ENCODE measurements at places on chromosomes 2 and 18. TPM values are rescaled to one million over a fixed set of nuclear protein-coding genes. Genes with fewer than 3 reads are reported as not detected.

- H3K4me1 ChIP-seq = no peaks in the 10 kb centered on the region
- H3K27ac ChIP-seq = no peak overlapping the region
- no peak for DNase-seq
- no peaks in the 10 kb centered on the region for H3K36me3 ChIP-seq
These were observed 246.4 kb downstream of the KLHL29 start for GRCh38 chr2:23631389-23631788.

DNA sequence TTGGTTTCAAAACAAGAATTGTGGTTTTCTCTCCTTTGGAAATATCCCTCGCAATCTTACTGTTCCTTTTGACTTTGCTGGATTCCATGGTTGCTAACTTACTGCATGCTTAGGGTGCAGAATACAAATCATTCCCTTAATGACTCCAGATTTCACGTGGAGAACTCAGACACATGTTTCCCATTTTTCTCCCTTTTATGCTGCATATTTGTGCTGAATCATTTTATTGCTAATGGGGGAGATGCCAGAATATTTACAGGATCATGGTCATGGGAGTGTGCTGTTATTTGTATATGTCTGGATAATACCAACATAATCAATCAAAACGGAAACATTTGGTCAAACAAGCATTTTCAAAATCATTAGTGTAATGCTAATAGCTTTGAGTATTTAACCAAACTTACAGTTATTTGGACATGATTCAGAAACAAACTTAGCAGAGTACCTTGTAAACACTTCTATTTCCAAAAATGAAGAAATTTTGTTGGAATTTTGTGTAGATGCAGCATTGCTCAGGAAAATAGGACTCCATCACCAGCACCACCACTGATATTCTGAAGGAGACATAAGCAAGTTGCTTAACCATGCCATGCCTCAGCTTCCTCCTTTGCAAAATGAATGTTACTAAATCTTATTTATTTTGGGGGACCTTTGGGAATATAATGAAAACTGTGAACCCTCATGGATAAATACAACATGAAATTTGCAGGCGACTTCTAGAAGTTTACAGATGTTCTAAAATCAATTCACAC is 122.5 kb upstream of the RND3 start:
- H3K4me3 ChIP-seq = no peak overlapping the region
- H3K27me3 ChIP-seq = no peaks in the 10 kb centered on the region
- H3K27ac ChIP-seq = peak overlapping the region; percentile 7
- H3K4me1 ChIP-seq = peaks cover 29% of the 10 kb centered on the region
- no peaks in the 10 kb centered on the region for H3K36me3 ChIP-seq

DNA sequence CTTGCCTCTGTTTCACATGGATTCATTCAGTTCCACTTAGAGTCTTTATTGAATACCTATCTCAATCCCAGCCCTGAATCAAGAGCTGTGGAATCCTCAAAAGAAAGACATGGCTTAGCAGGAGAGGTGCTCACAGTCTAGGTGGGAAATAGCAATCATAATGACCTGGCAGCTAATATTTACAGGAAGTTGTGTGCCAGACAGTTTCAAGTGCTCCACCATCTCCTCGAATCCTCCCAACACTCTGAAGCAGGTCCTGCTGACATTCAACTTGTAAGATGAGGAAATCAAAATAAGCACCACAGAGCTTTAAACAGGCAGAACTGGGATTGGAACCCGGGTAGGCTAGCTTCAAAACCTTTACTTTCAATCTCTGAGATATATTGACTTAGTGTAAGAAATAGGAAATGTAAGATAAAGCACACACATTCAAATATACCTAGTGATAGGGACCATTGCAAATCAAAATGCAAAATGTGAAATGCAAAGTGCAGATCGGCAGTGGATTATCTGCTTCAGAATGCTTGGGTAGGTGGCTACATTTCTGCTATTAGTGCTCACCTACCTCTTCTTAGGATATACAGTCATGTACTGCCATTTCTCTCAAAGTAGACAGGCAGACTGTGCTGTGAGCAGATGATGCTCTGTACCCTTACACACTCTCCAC is 182.0 kb downstream of the PRKCE start:
- no peak overlapping the region for H3K27ac ChIP-seq
- no peaks in the 10 kb centered on the region for H3K4me1 ChIP-seq
- no peak for DNase-seq
- no peak overlapping the region for H3K4me3 ChIP-seq

GRCh38 chr18:49931760-49932159 is 118.4 kb upstream of the ACAA2 start:
- no peaks in the 10 kb centered on the region for H3K4me1 ChIP-seq
- H3K4me3 ChIP-seq = no peak overlapping the region
- no peak for DNase-seq
- no peaks in the 10 kb centered on the region for H3K36me3 ChIP-seq
- peaks cover 5% of the 10 kb centered on the region for H3K27me3 ChIP-seq

Gene CCDC74A
- total RNA-seq = 4.3 TPM

Gene BOK
- total RNA-seq = 338 TPM

Gene NDC80
- total RNA-seq = 69.6 TPM

Gene SLC40A1
- total RNA-seq = not detected

Gene C2orf49
- total RNA-seq = 18.6 TPM
